ENCODE measurements at places on chromosomes 1 and 21.

- DNase-seq, result peak; percentile 56
Measured at GRCh38 chr1:154440036-154440804, 35.1 kb downstream of the IL6R start.

GRCh38 chr21:30340714-30341573 is 3.5 kb upstream of the KRTAP27-1 start:
- DNase-seq, result peak; percentile 34

GRCh38 chr1:109104364-109105151 is 9.4 kb upstream of the ELAPOR1 start:
- no peak for DNase-seq

DNA sequence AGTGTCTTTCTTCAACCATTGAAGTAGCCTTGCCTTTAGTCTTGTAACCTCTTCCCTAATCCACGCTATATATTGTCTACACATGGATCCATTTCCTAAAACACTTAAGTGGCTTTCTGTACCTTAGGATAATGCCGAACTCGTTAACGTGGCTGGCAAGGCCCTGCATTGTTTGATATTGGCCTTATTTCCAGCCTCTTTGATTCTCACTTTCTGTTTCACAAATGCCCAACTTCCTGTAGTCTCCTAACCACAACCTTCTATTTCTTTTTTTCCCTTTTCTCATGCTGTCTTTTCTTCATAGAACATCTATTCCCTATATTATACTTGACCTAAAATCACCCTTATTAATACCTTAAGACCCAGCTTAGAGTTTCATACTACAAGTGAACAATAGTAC is 536.0 kb downstream of the LMO4 start:
- no peak for DNase-seq

- peak; percentile 45 for DNase-seq
Measured at GRCh38 chr1:232012773-232013386, 386.3 kb downstream of the DISC1 start.

GRCh38 chr1:1308756-1309250 is 406 bp downstream of the PUSL1 start:
- no peak for DNase-seq

- DNase-seq, result no peak
Measured at GRCh38 chr21:14554948-14555347, 8.8 kb upstream of the SAMSN1 start.

- DNase-seq, result no peak
Measured at GRCh38 chr1:13779930-13780329, 79.9 kb downstream of the PRDM2 start.

GRCh38 chr1:215765833-215766232 is 198.7 kb downstream of the KCTD3 start:
- DNase-seq, result no peak

GRCh38 chr21:37357691-37358090 is 8.9 kb upstream of the DYRK1A start:
- peak; percentile 4 for DNase-seq

- peak; percentile 30 for DNase-seq
Measured at GRCh38 chr1:231613419-231614349, 12.9 kb upstream of the DISC1 start.

DNA sequence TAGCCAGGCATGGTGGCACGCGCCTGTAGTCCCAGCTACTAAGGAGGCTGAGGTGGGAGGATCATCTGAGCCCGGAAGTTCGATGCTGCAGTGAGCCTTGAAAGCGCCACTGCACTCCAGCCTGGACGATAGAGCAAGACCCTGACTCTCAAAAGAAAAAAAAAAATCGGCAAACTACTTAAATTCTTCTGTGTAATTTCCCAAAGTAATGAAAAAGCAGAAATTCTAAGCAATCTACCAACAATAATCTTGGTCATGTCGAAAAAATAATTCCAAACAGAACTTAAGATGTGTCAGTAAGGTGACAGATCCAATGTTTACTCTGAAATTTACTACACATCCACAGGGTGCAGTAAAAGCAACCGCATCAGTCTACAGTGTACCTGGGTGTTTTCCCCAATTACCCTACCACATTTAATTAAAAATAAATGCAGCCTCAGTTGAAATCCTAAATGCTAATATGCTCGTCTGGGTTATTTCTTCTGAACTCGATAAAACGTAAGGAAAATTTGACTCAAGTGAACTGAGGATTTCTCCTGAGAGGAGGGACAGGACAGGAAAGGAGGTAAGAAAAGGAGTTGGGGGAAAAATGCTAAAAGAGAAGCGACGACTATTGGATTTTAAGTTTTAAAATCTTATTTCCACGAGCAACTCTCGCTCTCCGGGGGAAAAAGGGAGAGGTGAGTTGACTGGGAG is 801 bp downstream of the EPRS1 start:
- no peak for DNase-seq

GRCh38 chr1:55288245-55288644 is 73.1 kb upstream of the USP24 start:
- DNase-seq, result no peak

DNA sequence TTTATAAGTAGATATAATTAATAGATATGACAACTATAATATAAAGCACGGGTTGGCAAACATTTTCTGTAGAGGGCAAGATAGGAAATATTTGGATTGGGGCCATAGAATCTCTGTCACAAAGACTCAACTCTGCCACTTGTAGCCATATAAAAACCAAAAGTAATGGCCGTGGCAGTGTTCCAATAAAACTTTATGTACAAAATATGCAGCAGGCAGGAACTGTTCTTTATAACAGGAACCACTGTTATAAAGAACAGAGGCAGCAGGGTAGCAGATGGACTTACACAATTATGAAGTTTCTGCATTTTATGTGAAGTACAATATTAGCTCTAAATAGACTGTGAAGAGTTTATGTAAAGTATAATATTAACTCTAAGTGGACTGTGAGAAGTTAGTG is 16.9 kb upstream of the QSOX1 start:
- peak; percentile 82 for DNase-seq

- DNase-seq, result peak; percentile 44
Measured at GRCh38 chr1:117061986-117062415, 1.9 kb downstream of the TTF2 start.

DNA sequence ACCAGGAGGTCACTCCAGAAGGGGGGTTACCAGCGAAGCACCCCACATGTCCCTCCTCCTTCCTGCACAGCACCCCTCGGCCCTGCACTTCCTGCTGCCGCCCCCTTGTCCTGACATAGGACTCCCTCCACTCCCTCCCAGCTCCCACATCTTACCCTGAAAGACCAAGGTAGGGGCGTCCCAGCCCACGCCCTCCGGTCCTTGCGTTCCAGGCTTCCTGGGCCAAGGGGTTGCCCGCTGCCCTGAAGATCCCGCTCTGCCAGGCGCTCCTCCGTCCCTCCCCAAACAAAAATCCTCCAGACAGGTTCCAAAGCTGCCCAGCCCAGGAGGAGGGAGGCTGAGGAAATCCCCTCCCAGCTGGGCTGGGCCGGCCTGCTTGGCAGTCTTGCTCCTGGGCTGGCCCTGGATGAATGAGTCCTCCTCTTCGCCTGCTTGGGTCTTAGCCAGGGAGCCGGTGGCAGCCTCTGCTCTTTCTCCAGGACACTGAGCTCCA is at the start of gene RHBDL2:
Gene RHBDL2 (minus strand): TSS at position 304 of the 493 bp plus-strand sequence. CDS start 22,618 bp downstream, outside the sequence.
- DNase-seq, result no peak

DNA sequence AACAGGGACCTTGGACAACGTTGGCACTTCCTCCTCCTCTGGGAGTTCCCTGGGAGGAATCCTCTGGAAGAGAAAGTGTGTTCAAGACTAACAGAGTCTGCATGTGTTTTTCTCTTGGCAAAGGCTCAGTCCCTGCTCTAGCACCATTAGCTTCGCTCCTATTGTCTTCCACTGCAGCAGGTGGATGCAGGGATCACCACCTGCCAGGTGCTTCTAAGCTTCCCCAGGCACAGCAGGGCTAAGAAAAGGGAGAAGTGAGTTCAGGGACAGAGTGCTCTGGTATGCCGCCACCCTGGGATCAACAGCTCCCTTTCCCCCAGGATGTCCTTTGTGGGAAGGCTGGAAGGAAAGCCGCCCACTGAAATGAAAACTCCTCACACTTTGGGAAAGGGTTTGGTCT is 43.9 kb upstream of the IL20 start:
- no peak for DNase-seq
